ENCODE measurements at places on chromosomes 3 and 15.

- no peak for DNase-seq
Observed at GRCh38 chr15:66211670-66212562, 41.6 kb downstream of the MEGF11 start.

DNA sequence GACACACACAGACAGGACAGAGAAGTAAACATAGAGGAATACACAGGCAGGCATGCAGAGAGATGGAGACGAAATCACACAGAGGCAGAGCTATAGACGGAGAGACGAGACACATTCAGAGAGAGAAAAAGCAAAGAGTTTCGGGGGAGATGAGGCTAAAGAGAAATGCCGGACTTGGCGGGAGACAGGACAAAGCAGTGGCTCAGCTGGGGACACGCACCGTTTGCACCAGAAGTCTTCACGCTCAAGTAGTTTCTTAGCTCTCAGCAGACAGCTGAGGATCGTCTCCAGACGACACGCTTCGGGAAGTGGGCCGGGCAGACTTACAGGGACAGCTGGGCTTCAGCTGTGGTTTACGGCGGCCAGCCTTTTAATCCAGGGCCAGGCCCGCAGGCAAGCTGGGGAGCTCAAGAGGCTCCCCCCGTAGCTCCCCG, 56.2 kb upstream of the DLG1 start:
- no peak for DNase-seq

GRCh38 chr3:39907981-39908380, 98.6 kb downstream of the MYRIP start:
- DNase-seq = no peak

GRCh38 chr15:92707880-92708551, 52.4 kb upstream of the FAM174B start:
- no peak for DNase-seq

GRCh38 chr3:99920481-99921376, 103.1 kb downstream of the CMSS1 start:
- no peak for DNase-seq

- peak; percentile 11 for DNase-seq
Observed at GRCh38 chr3:48962939-48963338, 27.1 kb upstream of the P4HTM start.

- DNase-seq = no peak
Observed at GRCh38 chr3:106367496-106367895, 498.7 kb upstream of the CBLB start.

GRCh38 chr3:69326855-69327300, 59.0 kb downstream of the FRMD4B start:
- DNase-seq = peak; percentile 55

DNA sequence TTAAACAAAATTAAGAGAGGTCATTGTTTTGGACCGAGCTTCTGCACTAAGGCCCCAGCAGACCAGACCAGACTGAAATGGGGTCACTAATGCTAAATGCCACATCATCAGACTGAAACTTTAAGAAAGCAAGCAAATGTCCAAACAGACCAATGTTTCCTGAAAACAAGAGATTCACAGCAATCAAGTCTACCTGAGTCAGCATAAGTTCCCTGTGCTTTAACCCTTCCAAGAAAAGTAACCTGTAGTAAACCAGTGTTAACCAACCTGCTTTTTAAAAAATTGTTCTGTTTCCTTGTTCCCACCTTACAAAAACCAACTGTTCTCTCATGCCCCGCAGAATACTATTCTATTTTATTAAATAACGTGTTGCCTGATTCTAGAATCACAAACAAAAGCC, 241.1 kb upstream of the GADL1 start:
- no peak for DNase-seq

DNA sequence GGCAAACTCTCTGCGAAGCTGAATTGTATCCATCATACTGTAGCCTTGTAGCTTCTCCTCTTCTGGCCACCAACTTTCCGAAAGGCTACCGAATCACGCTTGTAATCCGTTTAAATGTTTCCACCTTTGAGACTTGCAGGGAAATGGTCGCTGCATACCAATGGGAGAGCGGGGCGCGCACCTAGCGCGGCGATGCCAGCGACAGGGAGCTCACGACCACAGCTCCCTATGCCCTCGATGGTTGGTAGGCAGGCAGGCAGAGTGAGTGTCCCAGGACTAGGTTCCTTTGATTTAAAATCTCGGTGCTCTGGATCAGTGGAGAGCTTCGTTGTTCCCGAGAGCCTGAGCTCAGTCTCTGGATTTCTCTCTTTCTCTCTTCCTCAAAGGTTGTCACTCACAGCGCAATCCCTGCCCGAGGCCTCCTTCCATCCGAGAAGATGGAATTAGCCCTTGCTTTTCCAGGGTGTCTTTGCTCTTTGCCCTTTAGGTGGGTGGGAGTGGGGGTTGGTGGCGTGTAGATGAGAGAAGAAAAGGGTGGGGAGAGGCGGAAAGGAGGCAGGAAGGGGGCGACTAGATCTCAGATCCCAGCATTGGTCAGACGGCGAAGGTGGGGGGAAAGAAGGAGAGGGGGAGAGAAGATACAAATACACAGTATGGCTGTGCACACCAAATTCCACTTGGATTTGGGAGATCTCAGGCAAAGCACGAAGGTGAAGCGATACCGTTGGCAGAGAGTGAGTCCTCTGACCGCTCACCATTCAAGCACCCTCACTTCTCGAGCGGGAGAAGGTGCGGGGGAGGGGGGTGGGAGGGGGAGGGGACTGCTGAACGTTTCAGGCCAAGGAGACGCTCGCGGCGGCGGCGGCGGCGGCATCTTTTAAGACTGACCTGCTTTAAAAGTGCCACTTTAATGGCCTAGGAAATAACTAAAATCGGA, at the start of gene SLITRK3:
SLITRK3 (minus strand) TSS at position 745 of the 937 bp plus-strand sequence. CDS start 5,554 bp downstream, outside the sequence.
- no peak for DNase-seq

DNA sequence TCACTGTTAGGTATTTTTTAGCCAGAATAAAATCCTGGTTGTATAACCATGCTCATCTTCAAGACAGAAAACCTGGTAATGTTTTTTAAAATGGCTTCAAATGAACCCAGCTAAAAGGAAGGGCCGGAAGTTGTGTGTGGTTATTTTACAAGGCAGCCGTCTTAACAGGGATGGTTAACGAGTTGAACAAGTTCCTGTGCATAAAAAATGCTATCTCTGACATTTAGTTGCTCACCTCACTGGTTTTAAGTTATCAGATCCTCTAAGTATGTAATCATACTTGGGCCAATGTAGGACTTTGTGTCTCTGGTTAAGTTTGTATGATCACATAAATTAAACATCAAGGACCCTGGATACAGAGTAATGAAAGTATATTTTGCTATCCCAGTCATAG, 2.1 kb downstream of the ATP11B start:
- DNase-seq = no peak

DNA sequence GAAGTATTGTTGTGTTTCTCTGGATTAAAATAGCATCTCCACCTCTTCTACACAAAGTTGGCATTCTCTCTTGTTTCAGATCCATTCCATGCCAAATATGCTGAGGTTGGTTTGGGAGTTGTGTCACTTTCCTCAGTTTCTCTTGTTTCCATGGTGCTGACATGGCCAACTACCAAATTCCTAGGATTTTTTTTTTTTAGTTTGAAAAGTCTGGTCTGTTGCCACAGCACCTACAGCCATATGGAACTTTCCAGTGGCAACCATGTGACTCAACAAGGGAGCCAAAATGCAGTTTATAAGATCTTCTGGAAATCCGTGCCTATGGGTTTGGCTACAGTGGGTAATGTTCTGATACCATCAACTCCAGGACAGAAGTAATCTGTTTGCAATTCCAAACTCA, 96.0 kb upstream of the CLSTN2 start:
- DNase-seq = no peak

DNA sequence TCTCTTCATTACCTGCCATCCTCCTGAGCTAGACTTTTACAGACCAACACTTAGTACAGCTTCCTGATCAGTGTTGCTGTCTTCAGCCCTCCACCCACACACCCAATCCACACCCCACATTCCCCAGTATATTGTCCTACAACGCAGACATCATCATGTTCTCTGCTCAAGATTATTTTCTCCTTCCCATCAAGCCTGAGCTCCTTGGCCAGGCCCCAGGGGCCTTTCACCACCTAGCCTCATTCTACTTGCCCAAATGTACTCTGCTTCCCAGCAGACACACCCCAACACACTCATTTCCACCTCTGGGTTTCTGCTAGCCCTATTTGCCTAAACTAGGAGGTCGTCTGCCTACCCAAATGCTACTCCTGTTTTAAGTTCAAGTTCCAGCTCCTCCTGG, 37.0 kb downstream of the DAPK2 start:
- DNase-seq = no peak

GRCh38 chr3:104549099-104549714, 817.5 kb upstream of the ALCAM start:
- DNase-seq = no peak

DNA sequence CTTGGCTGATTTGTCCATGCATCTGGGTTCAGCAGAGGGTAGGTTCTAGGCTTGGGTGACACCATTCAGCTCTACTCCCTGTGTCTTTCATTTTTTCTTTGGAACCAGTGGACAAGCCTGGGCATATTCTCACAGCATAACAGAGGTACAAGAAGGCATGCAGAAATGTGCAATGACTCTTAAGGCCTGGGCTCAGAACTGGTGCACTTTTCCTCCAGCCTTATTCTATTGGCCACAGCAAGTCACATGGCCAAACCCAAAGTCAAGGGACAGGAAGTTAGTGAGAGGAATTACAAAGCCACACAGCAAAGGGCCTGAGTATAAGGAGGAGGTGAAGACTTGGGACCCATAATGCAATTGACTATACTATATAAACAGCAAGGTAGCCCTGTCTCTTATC, 200.9 kb upstream of the CTDSPL start:
- no peak for DNase-seq

GRCh38 chr3:69648126-69648525, 91.1 kb upstream of the MITF start:
- DNase-seq = no peak

- no peak for DNase-seq
Observed at GRCh38 chr15:82047453-82048400, 1.9 kb upstream of the MEX3B start.

DNA sequence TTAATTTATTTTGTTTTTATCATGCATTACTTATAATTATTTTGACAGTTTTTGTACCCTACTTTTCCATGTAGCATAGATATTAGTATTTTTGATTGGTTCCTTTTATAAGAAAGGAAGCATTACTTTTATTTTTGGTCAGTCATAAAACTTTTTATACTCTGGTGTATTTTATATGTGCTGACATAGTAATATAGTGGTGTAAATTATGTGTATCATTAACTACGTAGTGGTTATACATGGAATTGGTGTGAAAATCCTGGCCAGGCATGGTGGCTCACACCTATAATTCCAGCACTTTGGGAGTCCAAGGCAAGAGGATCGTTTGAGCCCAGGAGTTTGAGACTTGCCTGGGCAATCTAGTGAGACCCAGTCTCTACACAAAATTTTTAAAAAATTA, 18.8 kb upstream of the NIPA2 start:
- DNase-seq = no peak

- DNase-seq = no peak
Observed at GRCh38 chr15:56758770-56759449, 25.6 kb upstream of the ZNF280D start.

DNA sequence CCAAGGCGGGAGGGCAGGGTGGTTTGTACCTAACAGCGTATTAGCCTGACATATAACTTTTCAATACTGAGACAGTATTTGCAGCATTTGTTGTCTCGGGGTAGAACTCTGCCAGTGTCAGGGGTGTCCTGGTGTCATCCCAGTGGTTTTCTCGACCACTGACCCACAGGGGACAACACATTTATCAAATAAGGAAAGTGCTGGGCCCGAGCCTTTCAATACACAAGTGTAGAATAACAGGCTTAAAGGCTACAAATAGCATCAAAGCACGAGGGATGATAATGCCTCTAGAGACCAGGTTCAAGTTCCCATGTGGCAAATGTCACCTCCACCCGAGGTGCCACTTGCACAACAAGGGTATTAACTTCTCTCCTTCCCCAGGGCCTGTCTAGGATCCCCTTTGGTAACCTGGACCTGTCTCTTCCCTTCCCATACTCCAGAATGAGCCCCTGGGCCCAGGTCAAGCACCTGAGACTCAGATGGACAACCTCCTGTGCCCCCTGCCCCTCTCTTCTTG, 9.5 kb upstream of the SLC6A6 start:
- DNase-seq = no peak

- DNase-seq = no peak
Observed at GRCh38 chr15:76286271-76286879, 24.9 kb downstream of the ETFA start.

- DNase-seq = no peak
Observed at GRCh38 chr3:155981669-155982068, 111.2 kb downstream of the GMPS start.

- no peak for DNase-seq
Observed at GRCh38 chr3:15634671-15635070, 33.1 kb downstream of the BTD start.

GRCh38 chr3:53721187-53722119, 124.8 kb downstream of the CHDH start:
- DNase-seq = no peak

- DNase-seq = no peak
Observed at GRCh38 chr3:65886391-65886790, 152.3 kb downstream of the MAGI1 start.

GRCh38 chr15:25727116-25727515, 136.0 kb downstream of the ATP10A start:
- DNase-seq = peak; percentile 17

- DNase-seq = no peak
Observed at GRCh38 chr15:47395076-47395475, 322.2 kb upstream of the SEMA6D start.

DNA sequence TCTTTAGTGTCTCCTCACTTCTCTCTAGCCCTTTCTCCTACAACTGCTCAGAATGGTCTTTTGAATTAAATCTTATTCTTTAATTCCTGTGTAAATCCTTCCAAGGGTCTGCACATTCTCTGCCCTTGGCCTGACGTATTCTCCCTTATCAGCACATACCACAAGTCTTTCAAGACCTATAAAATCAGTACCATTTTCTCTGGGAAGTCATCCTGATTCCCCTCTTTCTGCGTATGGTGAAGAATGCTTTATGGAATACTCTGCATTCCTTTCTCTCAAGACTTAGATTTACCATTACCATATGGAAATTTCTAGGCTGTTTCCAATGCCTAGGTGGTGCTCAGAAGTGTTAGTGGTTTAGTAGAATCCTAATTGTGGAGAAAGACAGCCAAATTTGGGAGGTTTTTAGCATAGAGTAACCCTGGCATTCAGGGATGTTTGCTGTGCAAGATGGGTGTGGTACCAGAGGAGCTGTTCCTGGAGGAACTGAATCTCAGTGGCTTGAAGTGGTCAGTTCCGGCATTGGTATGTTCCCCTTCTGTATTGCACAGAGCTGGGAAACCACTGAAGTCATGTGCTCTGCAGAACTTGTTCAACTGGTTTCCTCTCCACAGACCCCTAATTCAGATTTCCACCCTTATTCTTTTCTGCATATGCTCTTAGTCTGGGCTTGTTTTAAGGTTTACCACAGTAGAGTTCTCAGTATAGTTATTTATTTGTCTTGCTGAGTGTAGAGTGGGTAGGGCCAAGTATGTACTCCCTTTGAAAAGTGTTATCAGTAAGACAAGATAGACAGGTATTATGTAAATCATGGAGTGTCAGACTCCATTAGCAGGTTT, 24.5 kb downstream of the IQGAP1 start:
- no peak for DNase-seq
